ENCODE measurements at places on chromosomes 16 and 17. TPM values are rescaled to one million over a fixed set of nuclear protein-coding genes. Genes with fewer than 3 reads are reported as not detected.

GRCh38 chr16:88927661-88928060 is 49.3 kb downstream of the CBFA2T3 start:
- DNase-seq: no peak

DNA sequence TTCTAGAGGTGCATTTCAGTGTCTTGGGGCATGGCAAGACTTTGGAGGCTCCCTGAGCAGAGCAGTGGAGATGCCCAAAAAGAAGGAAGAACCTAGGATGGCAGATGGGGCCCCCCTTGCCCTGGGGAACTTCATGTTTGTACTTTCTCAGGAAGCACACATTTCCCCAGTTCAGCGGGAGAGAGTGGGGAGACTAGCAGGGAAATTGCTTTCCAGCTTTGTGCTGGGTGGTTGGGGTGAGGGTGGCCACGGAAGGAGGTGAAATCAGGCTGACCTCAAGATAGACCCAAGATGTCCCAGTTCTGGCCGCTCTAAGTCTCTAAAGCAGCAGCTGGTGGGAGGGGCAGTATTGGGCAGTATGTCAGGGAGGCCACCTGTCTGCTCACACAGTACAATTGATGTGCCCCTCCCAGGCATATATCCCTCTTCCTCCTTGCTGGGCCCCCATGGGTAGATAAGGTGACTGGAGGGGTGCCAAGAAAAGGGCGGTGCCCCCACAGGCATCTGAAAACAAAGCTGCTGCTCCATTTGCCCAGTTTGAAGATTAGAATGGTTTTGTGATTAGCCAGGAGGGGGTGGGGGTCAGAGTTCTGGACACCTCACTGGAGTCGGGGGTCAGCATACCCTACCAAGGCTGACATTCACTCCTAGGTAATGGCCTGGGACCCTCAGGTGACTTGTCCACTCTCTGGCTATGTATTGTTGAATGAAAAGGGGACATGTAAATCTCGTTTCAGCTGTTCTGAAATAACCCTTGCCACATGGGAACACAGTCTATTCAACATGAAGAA is 17.1 kb upstream of the NAGLU start:
- no peak for DNase-seq

GRCh38 chr16:23424292-23424958 is 28.6 kb downstream of the COG7 start:
- no peak for DNase-seq

DNA sequence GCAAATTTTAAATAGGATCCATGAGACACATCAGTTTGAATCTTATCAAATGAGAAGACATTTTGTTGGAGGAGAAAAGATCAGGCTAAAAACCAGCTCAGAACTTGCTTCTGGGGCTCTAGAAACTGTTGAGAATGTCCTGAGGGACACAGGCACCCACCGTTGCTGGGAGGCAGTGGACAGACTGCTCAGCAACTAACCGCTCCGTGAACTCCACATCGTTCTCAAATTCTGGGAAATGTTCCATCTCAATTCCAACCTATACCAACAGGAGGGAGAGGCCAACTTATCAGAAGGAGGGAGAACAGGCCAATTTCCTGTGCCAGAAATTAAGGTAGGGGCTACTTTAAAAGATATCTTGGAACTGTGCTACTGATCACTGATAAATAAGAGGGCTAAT is 8.3 kb downstream of the TAT start:
- DNase-seq: no peak

DNA sequence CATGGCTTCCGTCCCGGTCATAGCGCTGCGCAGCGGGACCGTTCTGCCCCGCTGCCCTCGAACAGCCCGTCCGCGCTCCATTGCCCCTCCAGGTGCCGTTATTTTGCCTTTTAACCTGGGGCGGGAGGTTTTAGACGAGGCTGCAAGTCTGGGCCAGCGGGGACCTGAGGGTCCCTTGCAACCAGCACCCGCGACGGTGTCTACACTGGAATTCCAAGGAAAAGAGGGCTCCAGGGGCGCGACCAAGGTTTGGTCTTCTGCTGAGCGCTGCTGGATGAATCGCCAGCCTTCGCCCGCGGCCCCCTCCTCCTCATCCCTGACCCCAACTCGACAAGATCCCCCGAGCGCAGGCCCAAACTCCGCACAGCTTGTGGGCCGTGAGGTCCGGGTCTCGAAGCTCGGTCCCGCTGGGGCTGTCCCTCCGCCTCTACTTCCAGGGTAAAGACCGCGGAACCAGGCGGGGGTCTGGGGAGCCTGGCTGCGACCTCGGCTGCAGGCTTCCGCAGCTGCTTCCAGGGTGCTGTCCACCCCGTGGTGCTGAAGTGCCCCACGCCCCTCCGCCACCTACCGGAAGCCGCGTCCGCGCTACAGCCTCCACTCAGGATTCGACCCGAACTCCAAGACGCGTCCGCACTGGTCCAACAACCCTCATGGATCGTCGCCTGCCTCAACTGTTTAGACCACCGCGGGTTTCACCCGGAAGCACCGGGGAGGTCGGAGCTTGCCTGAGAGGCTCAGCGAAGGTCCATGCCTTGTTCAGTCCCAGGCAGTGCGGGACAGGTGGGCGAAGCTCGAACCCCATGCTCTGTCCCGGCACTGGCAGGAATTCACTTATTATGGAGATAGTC is 10.1 kb upstream of the CA4 start:
- peak; percentile 75 for DNase-seq

GRCh38 chr17:70544317-70544716 is 375.0 kb downstream of the KCNJ2 start:
- DNase-seq: no peak

DNA sequence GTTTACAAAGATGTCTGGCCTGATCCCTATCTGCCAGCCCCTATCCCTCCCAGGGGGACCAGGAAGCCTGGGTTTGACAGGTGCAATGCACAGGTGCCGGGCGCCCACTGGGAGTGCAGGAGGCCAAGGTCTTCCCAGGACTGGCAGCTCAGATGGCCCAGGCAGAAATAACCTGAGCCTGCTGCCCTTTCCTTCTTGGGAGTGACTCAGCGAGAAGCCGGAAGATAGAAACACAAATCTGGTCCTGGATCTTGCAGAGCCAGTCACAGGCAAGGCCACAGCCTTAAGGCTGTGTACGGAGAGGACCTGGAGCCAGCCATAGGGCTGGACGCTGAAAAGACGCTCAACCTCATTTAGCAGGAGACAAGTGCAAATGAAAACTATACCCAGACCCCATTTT is 27.7 kb downstream of the GPR142 start:
- no peak for DNase-seq

The KRTAP4-9 gene
- not detected for total RNA-seq

The CLDN6 gene
- not detected for total RNA-seq

The CDK5R1 gene
- 4.1 TPM for total RNA-seq

The PLD6 gene
- total RNA-seq: 10.9 TPM

The CDT1 gene
- 113 TPM for total RNA-seq

Data from activated CD4-positive, alpha-beta T cell treated with anti-CD3 and anti-CD28 coated beads, Interleukin-2, amount 10 ng/mL, durations not matched to agents 7 days and 5 days (primary cell).